ENCODE measurements at places on chromosomes 3 and 15.

DNA sequence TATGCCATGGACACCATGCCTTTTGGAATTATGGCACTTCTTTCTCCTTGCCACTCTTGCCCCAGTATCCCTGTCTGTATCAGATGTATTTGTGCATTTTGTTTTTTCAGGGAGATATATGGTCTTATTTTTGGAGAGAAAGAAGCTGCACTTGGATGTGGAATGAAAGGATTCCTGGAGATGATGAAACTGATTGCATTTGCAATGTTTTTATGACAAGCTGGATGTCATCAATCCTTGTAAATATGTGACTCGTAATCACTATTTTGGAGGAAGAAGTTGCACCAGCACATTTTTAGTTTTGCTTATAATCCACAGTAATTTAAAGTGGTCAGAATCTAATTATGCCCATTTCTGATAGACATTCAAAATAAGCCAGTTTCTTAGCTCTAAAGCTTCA lies 165.0 kb downstream of the NR1D2 start:
- DNase-seq: no peak

DNA sequence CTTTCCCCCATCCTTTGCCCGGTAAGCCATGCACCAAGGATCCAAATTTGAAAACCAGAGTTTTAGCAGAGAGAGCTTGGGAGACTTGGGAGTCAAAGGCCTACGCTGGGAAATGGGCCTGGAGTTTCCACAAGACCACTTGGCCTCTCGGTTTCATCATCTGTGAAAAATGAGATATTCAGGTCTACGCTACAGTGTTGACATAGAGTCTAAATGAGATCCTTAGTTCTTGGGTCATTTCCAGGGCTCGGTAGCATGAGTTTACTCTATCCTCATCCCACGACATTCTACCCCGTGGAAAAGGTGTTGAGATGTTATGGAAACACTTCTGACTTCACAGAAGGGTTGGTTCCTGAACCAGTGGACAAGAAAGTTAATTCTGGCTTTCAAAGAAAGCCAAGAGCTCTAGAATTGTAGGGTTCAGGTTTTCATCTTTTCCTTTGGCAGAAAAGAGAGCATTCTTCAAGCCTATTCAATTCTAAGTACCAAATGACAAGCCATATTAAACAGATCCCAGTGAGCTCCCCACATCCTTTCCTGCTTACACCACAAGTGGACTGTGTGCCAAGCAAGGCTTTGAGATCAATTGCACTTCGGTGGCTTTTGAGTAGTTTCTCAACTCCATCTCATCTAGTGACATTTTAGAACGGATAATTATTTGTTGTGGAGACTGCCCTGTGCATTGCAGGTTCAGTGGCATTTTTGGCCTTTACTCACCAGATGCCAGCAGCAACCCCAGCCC lies 219.7 kb downstream of the SLCO3A1 start:
- DNase-seq: no peak

DNA sequence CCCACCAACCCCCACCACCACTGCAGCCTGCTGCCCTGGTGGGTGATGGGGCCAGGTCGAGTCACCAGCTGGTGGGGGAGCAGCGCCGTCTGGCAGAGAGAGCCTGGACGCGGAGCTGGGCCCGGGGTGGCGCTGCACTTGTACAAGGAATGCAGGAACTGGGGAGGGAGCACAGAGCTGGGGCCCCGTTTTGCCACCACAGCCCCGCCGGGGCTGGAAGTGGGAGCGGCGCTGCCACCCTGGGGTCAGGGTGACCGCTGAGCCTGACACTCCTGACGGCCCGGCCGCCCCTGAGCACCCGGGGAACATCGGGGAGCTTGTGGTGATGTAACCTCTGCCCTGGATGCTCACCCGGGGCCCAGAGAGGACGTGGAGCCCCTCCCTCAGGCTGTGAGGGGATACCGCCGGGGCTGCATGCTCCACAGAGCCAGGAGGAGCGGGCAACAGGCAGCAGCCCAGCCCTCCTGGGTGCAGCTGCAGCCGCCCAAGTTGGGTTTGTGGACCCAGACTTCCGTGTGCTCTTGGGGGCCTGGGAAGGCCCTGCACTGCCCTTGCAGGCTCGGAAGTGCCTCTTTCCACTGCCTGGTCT lies 32.6 kb upstream of the IREB2 start:
- no peak for DNase-seq

- DNase-seq: no peak
Observed at GRCh38 chr15:67179411-67179995, 75.0 kb downstream of the AAGAB start.

DNA sequence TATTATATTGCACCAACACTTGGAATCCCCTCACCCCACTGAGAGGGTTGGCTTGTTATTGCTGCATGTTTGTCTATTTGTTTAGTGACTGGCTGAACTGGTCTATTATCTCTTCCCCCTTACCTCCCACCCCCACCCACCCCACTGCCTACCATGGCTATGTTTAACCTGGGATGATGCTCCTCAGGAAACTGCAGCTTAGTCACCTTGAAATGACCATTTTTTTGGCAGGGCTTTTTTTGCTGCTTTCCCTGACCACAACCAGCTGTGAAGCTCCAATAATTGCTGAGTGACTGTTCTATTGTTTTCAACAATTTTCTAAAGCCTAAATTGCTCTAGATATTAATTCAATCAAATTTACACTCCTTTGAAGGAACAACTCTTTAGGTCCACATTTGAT lies 137.9 kb upstream of the CADM2 start:
- no peak for DNase-seq

DNA sequence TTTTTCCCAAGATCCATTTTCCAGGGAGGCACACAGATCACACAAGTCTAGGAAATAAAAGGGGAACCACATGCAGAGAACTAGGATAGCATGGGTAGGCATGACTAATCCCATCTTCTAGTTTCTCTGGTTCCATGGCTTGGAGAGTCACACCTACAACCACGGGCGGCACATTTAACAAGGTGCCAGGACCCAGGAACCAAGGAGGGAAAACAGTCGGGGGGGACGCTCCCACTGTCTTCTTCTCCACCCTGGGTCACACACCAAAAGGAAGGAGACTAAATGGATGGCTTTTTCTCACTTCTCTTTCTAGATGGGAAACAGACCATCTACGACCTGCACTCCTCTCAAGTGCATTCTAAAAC lies 4.6 kb upstream of the SMCO1 start:
- no peak for DNase-seq

GRCh38 chr3:50530001-50530970 lies 26.9 kb upstream of the CACNA2D2 start:
- no peak for DNase-seq

DNA sequence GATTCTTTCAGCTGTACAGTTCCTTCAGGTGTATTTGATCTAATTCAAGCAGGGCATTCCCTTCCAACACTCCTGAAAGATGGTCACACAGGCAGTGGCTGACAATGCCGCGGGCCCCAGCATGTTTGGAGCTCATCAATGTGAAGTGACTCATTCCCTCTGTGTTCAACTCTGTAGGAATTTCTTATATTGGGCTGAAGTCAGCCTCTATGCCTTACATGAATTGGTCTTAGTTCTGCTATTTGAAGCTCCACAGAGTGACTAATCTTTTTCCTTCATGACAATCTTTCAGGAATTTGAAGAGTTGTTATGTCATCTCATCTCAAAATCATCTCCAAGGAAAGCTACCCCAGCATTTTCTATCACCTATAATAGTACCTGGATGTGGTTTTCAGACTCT lies 142.5 kb upstream of the C2CD4B start:
- no peak for DNase-seq

GRCh38 chr3:148943506-148944205 lies 47.7 kb upstream of the GYG1 start:
- no peak for DNase-seq

DNA sequence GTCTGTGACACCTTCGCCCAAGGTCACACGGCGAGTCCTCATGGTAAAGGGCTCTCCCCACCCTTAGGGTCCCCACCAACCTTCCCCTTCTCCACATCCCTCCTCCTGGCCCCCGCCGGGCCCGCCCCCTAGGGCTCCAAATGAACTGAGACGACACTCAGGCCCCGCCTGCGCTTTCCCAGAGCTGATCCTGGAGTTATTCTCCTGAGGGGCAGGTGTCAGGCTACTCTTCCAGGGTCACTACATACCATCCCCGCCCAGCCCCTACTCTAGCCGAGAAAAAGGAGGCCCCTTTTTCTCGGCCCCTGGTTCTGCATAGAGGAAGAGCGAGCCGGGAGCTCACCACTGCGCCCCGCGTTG lies 292 bp downstream of the USP4 start:
- no peak for DNase-seq

- no peak for DNase-seq
Observed at GRCh38 chr15:52706091-52706490, 26.9 kb upstream of the ATOSA start.

GRCh38 chr15:94023531-94023930 lies 207.8 kb upstream of the MCTP2 start:
- no peak for DNase-seq

GRCh38 chr3:1953536-1953935 lies 145.1 kb upstream of the CNTN4 start:
- DNase-seq: no peak

DNA sequence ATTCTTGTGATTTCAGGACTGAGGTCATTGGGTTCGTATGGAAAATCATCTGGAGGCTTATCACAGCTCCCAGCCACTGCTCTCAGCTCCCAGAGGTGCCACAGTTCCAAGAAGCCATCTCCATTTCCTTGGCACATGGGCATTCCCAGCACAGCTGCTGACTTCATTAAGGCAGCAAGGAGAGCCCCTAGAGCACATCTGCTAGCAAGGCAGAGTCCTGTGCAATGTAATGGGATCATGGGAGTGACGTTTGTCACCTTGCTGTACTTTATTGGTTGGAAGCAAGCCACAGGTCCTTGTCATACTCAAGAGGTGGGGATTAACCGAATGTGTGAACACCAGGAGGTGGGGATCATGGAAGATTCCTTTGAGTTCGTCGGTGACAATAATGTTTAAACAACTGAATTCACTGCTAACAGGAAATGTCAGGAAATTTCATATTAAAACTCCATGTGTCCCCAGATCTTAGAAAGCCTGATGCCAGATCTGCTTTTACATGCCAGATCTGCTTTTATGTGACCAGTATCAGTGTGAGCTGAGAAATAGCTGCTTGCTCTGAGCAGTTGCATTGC lies 148.8 kb downstream of the GABRG3 start:
- no peak for DNase-seq

GRCh38 chr15:52136442-52136980 lies 23.9 kb upstream of the BCL2L10 start:
- DNase-seq: no peak
